ENCODE measurements at places on chromosomes 4 and X.
A peak's percentile ranks its signal among the peaks of the same experiment; 100 is the strongest.

GRCh38 chr4:76705472-76705871 lies 192.5 kb downstream of the SOWAHB start:
- DNase-seq = no peak

DNA sequence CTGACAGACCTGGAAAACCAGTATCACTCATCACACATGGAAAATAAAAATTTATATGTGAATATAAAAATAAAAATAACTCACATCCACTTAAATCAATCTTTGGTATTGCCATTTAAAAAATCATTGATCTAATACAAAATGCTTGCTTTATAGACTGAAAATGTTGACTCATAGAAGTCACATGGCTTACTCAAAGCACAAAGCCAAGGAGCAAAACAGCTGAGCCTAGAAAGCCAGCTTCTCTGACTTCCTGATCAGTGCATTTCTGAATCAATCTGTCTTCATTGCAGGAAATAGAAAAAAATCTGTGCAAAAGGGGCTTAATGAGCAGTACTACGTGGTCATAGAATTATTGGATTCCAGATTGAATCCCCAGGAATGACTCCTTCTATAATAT lies 176.9 kb upstream of the HS3ST1 start:
- no peak for DNase-seq

DNA sequence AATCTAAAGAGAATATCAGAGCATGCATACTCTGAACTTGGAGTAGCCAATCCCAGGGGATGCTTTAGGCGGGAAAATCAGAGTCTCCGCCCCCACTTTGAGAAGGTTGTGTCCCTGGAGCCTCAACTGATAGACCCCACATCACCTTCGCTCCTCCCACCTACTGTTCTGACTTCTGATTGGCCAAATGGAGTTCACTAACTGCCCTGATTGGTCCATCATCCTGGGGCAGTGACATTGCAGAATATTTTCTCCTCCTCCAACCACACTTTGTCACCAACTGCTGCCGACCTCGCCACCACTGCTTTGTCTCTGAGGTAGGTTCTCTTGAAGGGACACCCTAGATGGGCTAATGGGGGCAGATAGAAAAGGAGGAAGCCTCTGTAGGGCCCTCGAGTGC lies 22.7 kb upstream of the SPACA5B start:
- no peak for DNase-seq

DNA sequence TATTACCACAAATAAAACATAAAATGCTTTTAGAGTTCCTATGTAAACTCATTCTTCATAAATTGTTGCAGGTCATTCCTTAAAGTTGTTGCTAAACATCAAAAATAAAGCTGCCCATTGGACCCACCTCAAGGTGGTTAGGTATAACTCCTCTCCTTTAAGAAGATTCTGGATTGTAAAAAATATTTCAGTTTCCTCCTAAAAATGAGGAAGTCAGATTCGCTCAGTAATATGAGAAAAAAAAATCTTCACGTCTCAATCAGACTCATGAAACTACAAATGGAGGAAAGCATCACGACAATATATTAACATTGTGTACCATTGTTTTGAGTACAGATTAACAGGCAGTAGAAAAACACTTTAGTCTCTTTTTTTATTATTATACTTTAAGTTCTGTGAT lies 105.9 kb downstream of the DDX60 start:
- DNase-seq = no peak

GRCh38 chr4:81550388-81550859 lies 78.7 kb upstream of the RASGEF1B start:
- DNase-seq = no peak

GRCh38 chr4:47914220-47914925 lies at the start of gene NFXL1:
TSS of gene NFXL1 (minus strand) at chr4:47914583. CDS start at chr4:47914203, 380 bp downstream.
- peak; percentile 97 for DNase-seq

GRCh38 chr4:87219632-87220093 lies 755 bp downstream of the KLHL8 start:
- peak; percentile 43 for DNase-seq

- no peak for DNase-seq
These were observed 67.1 kb downstream of the PGRMC2 start for GRCh38 chr4:128220286-128221235.

GRCh38 chr4:94357624-94358023 lies 15.0 kb upstream of the HPGDS start:
- DNase-seq = no peak

- DNase-seq = no peak
These were observed 7.0 kb downstream of the AFF2 start for GRCh38 chrX:148507418-148507817.

DNA sequence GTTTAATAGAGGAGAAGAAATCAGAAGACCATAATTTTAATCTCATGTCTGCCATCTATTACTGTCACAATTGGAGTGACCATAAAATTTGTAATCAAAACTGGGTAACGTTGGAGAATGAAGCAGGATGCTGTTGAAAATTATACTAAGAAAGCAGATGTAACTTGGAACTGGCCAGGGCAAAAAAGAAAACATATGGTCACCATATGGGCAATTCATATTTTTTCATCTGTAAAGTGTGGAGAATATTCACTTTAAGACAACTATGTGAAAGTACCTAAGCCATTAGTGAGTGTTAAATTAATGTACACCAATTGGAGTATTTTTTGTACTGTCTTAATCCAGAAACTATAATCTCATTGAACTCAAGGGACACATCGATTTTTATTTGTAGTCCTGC lies 1008.0 kb downstream of the GLUD2 start:
- no peak for DNase-seq

DNA sequence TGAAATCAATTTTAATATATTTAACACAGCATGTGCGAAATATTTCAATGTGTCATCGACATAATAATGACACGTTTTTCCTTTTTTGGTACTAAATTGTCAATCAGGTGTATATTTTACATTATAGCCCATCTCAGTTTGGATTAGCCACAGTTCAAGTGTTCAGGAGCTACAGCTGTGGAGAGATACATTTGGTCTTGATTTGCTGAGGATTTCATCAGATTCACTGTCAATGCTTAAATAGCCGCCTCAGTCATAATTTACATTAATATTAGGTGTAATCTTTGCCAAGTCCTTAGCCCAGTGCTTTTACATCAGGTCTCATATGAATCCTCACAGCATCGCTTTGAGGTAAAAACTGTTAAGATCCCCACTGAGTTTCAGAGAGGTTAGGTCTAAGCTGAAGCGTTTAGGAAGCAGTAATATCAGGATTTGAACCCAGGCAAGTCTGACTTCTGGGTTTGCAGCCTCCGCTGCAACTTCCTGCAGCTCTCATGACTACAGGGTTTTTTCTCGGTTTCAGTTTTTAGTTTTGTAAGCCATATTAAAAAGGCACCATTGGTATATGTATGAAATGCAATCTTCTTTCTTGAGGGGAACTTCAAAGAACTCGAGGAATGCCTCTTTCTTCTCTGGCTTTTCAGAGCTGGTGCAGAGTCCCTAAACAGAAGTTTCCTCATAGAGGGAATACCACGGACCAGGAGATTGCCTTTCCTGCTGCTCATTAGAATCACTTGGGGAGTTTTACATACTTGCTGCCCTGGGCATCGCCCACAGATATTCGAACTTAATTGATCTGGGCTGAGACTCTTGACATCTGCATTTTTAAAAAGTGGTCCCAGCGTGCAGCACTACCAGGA lies 6.4 kb downstream of the MTM1 start:
- DNase-seq = no peak

DNA sequence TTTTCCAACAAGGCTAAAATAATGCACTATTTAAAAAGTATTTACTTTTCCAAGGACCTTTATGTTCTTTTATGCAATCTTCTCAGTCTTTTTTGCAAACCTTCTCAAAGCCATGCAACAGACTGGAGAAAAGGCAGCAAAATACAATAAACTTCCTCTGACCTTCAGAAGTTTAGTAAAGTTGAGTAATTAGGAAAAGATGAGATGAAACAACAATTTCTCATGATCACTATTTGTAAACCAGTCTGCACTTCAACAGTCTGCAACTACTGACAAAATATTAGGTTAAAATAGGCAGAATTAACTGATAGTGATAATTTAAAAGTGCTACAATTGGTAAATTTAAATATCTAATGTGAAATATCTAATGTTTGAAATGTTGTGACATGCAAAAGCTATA lies 884.9 kb upstream of the PCDH10 start:
- DNase-seq = no peak

DNA sequence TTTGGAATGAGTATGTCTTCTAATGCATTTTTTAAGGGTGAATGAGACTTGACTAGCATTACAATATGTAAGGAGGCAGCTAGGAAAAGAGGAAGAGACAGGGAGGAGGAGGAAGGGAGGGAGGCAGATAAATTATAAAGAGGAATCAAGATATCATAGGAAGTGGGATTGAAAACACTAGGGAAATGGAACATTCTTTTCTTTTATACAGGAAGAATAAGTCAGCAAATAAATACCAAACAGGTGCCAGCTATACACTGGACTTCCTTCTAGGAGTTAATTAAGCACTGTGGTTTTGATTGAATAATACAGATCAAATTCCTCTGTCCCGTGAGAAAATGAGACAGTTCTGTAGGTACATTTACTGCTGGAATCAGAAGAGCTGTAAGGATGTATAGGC lies 78.6 kb downstream of the PACRGL start:
- no peak for DNase-seq

DNA sequence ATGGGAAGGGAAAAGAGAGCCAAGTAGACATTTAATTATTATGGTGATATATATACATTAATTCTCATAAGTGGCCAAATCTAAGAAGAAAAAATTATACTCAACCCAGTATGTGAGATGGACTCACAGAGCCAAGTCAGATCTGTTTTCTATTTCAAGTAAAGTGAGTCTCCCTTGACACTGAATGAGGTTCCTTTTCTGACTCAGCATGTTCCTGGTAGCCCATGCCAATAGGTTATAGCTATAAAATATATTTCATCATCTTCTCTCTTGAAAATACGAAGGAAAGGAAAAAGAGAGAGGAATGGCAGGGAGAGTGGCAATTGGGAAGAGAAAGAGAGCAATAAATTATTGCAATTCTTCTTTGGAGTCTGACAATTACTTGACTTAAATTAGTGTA lies 68.8 kb upstream of the GRIA2 start:
- DNase-seq = no peak

All from stimulated activated CD4-positive, alpha-beta T cell treated with anti-CD3 and anti-CD28 coated beads, Interleukin-4, amount 100 ng/mL, for 4 hours (primary cell).